ENCODE measurements at places on chromosomes 2 and 18.

- DNase-seq: no peak
Measured at GRCh38 chr2:63569740-63570139, 18.5 kb downstream of the WDPCP start.

DNA sequence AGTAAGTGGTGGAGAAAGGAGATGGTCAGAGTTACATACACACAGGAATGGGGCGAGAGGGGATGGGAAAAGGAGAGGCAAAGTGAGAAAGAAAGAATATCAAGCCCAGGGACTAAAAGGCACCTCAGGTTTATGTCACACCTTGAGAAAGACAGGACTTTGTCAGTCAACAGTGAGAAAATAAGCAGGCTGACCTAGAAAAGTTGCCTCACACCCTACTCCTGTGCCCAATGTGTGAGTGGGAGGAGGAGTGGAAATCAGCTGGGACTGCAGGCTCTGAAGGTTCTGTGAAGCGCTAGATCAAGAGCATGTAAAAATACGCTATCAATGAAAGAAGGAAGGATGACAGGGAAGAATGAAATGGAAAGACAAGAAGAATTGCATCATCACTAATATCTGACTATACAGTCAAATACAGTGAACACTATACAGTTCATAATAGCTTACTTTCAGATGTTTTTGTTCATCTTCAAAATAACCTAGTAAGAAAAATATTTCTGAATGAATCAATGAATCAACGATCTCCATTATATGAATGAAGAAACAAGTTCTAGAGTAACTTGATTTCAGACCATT is 10.7 kb downstream of the VPS54 start:
- DNase-seq: no peak

DNA sequence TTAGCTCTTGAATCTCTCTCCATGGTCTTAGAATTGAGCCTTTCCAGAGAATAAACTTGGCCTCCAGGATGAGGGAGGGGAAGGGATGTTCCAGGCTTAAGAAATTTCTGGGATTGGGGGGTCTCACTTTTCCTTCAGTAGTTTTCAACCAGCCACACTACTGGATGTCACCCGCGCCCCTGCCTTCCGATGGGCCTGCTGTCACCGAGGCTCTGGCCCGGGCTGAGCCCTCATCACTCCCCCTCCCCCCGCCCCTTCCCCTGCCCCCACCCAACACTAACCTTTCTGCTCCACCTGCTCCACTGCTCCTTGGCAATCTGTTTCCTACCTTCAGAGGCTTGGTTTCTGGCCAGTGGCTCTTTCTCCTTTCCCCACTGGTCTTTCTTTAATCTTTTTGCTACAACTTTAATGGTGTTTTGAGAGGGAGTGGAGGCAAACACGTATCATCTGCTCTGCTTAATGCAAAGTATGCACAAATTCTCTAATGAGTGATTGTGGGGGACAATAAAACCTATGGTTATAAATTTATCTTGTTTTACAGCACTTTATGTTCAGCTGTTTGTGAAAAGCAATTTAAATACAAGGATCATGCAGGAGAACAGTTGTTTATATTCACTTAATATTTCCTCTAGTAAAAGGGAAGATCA is 155.1 kb downstream of the WDSUB1 start:
- DNase-seq: no peak

DNA sequence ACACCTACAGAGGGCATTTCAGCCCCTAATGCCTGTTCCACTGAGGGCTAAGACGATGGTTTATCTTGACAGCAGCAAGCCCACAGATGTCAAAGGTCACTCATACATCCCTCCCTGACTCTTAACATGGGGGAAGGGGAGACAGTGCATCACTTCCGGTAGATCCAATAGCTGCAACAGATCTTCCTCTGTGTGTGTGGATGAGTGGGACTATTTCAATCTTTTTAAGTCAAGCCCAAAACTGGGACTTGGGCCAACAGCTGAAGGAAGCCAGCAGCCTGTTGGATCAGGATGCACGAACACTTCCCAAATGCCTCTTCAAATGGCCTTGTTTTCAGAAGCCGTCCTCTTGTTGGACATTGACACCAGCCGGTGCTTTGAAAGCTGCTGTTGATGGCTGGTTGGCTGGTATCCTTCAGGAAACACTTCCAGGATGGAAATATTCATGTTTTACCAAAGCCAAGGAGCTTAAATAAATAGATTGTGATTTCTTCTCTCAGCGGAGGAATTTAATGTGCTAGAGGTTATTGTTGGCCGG is 59.2 kb downstream of the IL1R2 start:
- DNase-seq: no peak

GRCh38 chr2:21431078-21431477 is 307.3 kb downstream of the TDRD15 start:
- no peak for DNase-seq

DNA sequence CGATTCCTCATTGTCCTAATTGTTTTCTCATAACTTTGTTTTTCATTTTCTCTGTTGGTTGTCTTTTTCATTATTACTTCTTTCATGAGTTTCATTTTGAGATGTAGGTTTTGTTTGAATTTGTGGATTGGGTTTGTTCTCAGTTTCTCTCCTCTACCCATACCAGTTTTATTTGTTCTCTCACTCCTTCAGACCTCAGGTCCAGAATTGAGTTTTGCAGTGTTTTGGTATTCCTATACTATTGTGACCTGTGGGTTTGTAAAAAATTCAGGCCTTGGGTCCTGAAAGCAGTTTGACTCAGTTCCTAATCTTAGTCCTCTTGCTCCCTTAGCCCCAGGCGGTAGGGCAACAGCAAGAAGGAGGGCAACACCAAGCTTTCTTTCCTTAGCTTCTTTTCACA is 28.3 kb upstream of the UBE2E3 start:
- DNase-seq: no peak

- no peak for DNase-seq
Measured at GRCh38 chr2:181954538-181954883, 31.1 kb upstream of the PPP1R1C start.

- no peak for DNase-seq
Measured at GRCh38 chr2:38277245-38278116, 99.6 kb downstream of the ATL2 start.

GRCh38 chr2:11388262-11389051 is 44.0 kb upstream of the ROCK2 start:
- no peak for DNase-seq

DNA sequence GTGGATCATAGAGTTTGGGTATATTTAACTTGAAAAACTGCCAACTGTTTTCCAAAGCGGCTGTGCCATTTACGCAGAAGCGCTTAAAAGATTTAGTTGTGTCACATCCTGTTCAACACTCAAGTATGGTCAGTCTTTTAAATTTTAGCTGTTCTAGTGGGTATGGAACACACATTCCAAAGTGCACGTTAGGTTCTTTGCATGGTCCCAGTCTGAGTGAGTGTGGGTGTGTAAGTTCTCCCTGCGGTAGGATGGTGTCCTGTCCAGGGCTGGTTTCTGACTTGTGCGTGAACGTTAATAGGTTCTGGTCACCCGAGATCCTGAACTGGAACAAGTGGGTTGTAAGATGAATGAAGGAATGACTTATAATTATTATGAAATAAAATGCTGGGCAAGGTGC is 28.4 kb upstream of the IL36G start:
- no peak for DNase-seq
